ENCODE measurements at places on chromosomes 7 and 10.

- DNase-seq: no peak
Observed at GRCh38 chr7:129437190-129437589, 3.0 kb downstream of the STRIP2 start.

DNA sequence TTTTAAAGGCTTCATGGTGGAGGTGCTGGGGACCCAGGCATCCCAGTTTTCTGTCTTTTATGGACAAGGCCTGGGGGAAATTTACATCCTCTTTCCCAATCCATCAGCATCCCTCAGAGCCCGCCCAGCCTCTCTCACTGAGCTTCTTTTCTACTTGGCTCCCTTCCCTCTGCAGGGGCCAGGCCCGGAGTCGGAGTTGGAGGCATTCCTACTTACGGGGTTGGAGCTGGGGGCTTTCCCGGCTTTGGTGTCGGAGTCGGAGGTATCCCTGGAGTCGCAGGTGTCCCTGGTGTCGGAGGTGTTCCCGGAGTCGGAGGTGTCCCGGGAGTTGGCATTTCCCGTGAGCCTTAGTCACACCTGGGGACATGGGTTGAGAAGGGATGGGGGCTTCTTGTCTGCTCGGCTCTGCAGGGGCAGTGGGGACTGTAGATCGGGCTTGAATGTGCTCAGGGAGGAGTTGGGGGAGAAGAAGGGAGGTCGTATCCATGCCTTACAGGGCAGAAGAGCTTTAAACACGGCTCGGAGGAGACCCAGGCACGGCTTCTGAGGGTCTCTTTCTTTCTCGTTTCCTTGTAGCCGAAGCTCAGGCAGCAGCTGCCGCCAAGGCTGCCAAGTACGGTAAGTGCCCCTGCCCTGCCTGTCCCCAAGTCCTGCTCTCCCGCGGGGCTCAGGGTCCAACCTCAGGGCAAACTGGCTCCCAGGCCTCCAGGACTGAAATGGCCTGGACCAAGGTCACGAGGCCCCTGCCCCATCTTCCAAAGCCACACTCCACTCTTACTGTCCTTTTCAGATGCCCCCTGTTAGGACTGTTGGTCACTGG lies 27.3 kb upstream of the LIMK1 start:
- DNase-seq: no peak

- no peak for DNase-seq
Observed at GRCh38 chr7:80182630-80183276, 48.1 kb downstream of the GNAI1 start.

GRCh38 chr7:2420216-2420933 lies 17.0 kb downstream of the CHST12 start:
- DNase-seq: no peak

Data from renal pelvis (tissue), 12 donors.